ENCODE measurements at places on chromosomes 12 and 14. TPM values are rescaled to one million over a fixed set of nuclear protein-coding genes. Genes with fewer than 3 reads are reported as not detected.

The GALNT9 gene
- not detected for polyA plus RNA-seq

The ACYP1 gene
- polyA plus RNA-seq: 17.0 TPM

The DDN gene
- polyA plus RNA-seq: not detected

The CLBA1 gene
- polyA plus RNA-seq: 0.32 TPM

The PRR4 gene
- polyA plus RNA-seq: 0.93 TPM

DNA sequence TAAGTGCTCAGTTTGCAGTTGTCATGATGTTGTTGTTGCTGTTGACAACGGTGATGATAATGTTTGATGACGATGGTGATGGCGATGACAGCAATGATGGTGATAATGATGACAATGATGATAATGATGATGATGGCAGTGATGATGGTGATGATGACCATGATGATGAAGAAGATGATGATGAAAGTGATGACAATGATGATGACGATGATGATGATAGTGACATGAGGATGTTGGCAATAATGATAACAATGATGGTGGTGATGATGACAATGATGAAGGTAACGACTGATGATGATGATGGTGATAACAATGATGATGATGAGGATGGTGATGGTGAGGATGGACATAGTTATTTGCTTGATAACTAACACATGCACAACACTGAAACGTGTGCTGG is 778.5 kb downstream of the VRK1 start:
- no peaks in the 10 kb centered on the region for H3K4me1 ChIP-seq
- DNase-seq: no peak
- H3K27me3 ChIP-seq: no peaks in the 10 kb centered on the region
- H3K27ac ChIP-seq: no peak overlapping the region

- no peak overlapping the region for H3K4me3 ChIP-seq
- H3K27ac ChIP-seq: no peak overlapping the region
- H3K27me3 ChIP-seq: no peaks in the 10 kb centered on the region
- no peaks in the 10 kb centered on the region for H3K36me3 ChIP-seq
- no peak for DNase-seq
- H3K4me1 ChIP-seq: no peaks in the 10 kb centered on the region
Measured at GRCh38 chr14:84643446-84643845, 886.5 kb upstream of the FLRT2 start.
